ENCODE measurements at places on chromosomes 1 and 21.

- no peak for DNase-seq
Measured at GRCh38 chr1:154241703-154242351, 21.1 kb downstream of the UBAP2L start.

DNA sequence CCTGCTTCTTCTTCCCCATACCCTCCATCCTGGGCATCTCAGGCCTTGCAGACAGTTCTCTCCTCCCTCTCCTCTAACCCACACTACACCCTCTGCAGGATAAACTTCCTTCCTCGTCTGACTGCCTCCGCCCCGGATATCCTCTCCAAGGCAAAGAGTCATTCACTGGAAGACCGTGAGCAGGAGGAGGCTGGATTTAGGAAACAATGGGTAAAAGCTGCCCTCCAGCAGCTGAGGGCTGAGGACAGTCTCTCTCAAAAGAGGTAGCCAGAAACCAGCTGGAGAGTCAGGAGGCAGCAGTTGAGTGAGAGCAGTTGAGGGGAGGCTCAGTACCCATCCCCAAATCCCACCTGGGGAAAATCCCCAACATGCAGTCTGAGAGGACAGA lies 1.4 kb downstream of the CSRP1 start:
- no peak for DNase-seq

- no peak for DNase-seq
Measured at GRCh38 chr1:27007909-27008582, 4.6 kb downstream of the TENT5B start.

- DNase-seq: no peak
Measured at GRCh38 chr1:76073481-76073880, 1.1 kb upstream of the ST6GALNAC3 start.

All from NCI-H2171 treated with DMSO at 0.1 percent for 48 hours (cell line).